ENCODE measurements at places on chromosomes 3 and 15.

DNA sequence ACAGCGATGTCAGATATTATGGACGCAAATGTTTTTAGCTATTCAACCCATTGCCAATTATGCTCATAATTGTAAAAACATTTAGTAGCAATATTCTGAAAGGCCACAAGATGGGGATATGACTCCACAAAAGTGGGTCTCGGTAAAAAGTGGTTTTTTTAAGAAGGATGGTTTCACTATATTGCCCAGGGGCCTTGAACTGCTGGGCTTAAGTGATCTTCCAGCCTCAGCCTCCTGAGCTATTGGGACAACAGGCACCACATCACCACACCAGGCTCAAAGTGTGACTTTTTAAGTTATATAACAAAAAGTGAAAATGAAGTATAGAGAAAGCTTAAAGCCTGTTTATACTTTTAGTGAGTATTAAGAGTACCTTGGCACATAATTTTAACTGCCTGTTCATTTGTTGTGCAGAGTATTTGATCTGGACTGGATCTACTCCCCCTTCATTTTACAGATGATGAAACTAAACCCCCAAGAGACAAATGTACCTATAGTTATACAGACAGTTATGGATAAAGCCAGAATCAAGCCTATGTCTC is 9.4 kb downstream of the NAA50 start:
- DNase-seq = no peak

- no peak for DNase-seq
Measured at GRCh38 chr3:144424606-144425005, 453.0 kb downstream of the DIPK2A start.

- DNase-seq = no peak
Measured at GRCh38 chr3:157333551-157333991, 103.1 kb upstream of the PTX3 start.

DNA sequence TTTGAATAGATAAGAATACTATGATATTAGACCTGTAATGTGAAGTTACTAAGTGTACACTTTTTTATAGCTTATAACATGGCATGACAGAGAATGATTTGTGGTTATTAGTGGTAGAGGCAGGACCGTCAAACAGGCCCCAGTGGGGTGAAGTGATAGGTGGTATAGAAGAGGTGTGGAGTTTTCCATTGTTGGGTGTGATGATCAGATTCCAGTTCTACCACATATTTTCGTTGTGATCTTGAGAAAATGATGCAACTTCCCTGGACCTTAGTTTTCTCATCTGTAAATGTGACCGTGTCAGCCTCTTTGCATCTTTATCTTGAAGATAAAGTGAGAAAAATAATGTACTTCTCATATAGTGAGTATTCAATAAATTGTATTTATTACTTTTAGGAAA is 30.3 kb upstream of the UTS2B start:
- DNase-seq = no peak

DNA sequence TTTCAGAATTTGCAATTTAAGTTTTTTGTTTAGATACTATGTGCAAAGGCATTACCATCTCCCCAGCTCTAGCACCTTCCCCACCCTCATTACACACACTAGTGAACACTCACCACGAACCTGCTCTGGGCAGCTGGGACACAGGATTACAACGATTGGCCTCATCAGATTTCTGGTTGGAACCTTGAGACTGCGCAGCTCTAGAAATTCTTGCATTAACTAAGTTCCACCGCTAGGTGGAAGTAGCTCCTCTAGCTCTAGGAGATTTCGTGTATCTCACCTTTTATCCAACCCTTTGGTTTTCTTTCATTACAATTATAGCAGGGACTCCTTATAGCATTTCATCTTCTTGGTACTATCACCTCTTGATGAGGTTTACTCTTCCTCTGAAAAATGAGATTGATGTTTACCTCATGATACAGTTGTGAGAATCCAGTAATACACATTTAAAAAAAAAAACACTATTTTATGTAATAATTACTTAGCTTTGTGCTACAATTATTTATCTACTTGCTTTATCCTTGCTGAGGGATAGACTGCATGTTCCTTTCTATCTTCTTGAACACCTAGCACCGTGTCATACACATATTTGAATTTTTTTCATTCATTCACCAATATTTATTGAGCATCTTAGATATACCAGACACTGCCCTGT is 28.7 kb upstream of the PLOD2 start:
- DNase-seq = no peak

DNA sequence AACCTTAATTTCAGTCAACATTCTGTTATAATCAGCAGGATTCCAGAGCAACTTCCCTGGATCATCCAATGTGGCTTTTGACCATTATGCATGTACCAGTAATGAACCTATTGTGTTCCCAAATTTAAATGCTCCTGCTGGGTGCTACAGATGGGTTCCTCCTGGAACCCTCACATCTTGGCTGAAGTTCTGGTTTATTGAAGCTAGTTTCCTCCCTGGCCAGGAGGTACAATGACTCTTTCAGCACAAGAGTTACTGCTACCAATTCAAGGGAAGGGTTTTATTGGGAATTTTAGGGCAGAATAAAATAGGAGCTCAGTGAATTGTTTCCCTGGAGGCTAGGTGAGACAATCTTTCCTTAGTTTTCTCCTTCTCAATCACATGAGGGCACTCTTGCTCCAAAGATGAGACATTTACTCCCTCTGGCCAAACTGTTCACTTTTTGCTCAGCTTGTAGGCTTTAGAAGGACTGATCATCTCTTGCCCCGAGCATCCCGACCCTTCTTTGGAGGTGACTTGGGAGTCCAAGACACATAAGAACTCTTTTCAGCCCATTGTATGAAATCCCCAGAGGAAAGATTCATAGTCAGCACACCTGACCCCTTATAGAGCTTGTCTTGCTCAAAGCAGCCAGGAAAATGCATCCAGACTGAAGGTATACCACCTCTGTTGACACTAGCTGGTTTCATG is 8.8 kb upstream of the NPHP3 start:
- DNase-seq = no peak

DNA sequence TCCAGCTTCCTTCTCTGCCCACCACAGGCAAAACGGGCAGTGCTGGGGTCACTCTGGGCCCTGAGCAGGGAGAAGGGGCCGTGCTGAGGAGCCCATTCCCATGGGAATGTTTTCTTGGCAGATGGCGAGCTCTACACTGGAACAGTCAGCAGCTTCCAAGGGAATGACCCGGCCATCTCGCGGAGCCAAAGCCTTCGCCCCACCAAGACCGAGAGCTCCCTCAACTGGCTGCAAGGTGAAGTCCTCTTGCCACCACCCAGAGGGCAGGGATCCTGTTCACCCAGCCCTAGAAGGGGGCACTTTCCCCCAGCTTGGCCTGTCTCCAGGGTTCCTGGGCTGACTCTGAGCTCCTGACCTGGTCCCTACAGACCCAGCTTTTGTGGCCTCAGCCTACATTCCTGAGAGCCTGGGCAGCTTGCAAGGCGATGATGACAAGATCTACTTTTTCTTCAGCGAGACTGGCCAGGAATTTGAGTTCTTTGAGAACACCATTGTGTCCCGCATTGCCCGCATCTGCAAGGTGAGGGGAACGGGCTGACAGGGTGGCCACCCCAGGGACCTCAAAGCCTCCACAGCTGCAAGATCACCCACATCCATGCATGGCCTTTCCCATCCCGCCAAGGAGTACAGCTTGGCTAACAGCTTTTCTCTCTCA is 12.4 kb downstream of the CIB1 start:
- DNase-seq = peak; percentile 71

DNA sequence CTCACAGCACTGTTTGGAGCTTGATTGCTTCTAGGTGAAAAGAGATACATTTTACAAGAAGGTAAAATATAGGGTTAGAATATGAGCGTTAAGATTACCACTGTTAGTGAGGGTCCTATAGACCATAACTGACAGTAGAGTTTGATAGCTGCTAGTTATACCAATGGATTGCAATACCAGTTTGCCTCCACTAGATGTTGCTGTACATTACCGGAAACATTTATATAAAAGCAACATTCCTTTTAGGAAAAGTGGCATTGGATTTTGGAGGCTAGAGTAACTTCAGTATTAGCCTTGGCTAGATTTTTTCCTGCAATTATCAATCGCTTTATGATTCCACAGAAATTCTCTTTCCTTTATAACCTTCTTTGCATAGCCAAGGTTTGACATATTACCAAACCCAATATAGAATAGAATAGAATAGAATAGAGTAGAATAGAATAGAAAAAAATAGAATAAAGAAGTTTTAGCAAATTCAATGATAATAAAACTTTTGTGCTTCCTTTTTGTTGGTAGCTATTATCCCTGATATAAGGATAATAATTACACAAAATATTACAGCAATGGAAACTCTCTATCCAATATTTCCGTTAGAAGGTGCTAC is 1093.6 kb upstream of the ALCAM start:
- DNase-seq = no peak

DNA sequence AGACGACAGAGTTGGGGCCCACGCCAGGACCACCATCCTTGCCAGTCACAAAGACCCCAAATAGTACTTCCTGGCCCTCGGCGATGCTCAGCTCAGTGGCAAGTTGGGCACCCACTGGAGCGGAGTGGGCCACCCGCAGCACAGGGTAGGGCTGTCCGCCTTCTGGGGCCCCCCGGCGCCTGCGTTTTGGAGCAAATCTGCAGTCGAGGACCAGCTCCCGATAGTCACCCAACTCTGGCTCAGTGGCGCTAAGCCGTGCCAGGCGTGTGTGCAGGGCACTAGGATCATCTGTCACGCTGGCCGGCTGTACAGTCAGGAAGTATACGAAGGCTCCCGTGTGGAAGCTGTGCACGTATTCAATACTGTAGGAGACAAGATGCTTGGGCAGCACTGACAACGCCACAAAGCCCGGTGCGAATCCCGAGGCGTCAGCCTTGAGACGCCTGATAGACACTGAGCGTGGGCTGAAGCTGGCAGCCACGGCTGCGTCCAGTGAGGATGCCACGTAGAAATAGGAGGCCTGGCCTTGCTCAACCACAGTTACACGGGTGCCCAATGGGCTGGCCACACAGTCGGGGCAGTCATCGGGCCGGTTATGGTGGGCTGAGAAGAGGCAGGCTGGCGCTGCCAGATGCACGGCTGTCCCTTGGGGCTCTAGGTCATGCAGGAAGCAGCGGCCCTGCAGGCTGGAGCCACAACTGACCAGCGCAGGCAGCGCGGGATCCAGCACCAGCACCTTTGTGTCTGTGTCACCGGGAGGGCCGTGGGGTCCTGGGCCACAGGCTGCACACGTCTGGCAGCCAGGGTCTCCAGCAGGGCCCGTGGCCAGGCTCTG is 945 bp downstream of the MST1R start:
- no peak for DNase-seq

- no peak for DNase-seq
Measured at GRCh38 chr15:91922646-91923547, 69.4 kb downstream of the SLCO3A1 start.

- no peak for DNase-seq
Measured at GRCh38 chr3:104214277-104214676, 1152.4 kb upstream of the ALCAM start.

- no peak for DNase-seq
Measured at GRCh38 chr3:146262371-146263110, 11.6 kb upstream of the PLSCR4 start.

- DNase-seq = peak; percentile 60
Measured at GRCh38 chr15:51736751-51737521, 519 bp downstream of the LYSMD2 start.

DNA sequence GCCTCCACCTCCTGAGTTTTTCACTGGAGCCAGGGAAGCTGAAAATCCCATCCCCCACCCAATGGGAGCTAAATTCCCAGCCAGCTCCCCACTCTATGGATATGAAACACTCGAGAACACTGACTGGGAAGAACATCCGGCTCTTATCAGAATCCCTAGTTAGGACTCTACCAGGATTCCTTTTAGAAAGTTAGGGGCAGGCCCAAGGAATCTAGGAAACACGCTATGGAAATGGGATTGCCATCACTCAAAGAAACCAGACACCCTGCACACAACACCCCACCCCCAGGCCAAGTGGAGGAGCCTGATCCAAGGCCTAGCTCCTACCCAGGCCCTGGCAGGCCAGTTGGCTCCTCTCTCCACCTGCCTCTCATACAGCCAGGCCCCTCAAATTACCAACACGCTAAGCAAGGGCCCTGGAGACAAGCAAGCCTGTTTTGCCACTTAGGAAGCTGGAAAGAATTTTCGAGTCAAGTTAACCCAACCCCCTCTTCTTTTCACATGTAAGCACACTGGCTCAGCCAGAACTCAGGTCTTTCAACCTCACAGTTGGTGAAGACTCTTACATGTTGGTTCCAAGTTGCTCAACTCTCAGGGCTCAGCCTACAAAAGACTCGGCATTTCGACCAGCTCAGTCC is 75.5 kb downstream of the RBPMS2 start:
- DNase-seq = no peak

GRCh38 chr3:116306720-116307119 is 138.6 kb downstream of the LSAMP start:
- no peak for DNase-seq

DNA sequence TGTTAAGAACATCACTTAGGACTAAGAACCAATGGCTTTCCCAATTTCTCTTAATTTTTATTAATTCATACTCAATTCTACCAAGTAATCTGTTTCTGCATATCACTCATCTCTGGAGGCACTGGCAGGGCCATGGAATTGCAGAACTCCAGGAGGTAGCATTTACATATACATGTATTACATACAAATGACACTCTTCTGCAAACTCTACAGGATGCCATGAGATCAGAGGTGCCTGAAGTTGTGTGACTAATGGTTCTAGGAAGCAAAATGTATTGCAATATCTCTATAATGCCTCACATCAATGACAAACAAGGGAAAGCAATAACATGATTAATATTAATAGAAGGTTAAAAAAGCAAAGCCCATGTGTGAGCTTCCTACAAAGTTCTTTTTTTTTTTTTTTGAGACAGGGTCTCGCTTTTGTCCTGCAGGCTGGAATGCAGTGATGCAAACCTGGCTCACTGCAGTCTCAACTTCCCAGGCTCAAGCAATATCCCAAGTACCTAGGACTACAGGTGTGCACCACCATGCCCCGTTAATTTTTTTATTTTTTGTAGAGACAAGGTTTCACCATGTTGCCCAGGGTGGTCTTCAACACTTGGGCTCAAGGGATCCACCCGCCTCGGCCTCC is 33.0 kb downstream of the DENND6A start:
- DNase-seq = no peak

GRCh38 chr15:63038926-63039673 is 3.4 kb upstream of the TPM1 start:
- DNase-seq = no peak

GRCh38 chr15:66184936-66185790 is 68.4 kb downstream of the MEGF11 start:
- no peak for DNase-seq

DNA sequence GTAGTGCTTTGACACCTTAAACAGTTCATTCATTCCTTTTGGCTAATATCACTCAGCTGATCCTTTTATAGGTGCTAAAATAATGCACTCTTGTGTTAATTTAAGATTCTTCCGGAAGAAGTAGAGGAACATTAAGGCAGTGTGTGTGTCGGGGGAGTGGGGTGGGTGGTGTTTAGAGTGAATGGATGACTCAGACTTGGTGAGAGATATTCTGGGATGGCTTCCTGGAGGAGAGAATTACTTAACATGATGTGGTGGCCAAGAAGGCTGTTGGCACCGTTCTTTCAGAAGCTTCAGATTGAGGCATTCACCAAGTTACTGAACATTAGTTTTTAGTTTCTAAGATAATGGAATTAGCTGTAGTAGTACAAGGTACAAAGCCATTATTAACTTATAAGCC is 125.6 kb upstream of the ROPN1 start:
- DNase-seq = peak; percentile 65

- no peak for DNase-seq
Measured at GRCh38 chr3:72661115-72661457, 187.2 kb downstream of the SHQ1 start.

GRCh38 chr3:101072300-101072699 is 79.1 kb upstream of the ABI3BP start:
- DNase-seq = no peak

- no peak for DNase-seq
Measured at GRCh38 chr15:55334371-55334770, 15.3 kb downstream of the PIGB start.
